ENCODE measurements at places on chromosomes 2 and 18.

DNA sequence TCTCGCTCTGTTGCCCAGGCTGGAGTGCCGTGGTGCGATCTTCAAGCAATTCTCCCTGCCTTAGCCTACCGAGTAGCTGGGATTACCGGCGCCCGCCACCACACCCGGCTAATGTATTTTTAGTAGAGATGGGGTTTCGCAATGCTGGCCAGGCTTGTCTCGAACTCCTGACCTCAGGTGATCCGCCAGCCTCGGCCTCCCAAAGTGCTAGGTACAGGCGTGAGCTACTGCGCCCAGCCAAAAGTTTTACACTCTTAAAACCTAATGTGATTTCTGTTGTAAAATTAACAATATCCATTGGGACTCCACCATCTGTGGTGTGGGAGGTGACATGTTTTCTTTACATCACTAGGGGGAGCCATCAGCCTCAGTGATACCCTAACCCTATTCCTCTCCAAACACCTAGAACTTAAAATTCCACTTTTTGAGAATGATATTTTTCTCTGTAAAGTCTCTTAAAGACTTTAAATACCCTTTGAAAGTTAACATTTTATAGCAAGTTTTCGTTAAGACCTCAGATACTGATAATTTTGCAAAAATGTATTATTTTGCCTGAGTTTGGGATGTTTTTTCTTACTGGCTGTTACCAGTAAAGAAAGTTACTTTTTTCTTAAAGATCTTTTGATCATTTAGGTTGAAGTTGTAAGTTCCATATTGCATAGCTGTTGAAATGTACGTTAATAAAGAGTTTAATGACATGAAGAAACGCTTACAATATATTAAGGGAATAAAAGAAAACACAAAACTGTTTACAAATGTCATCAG, 11.6 kb upstream of the EIF2AK2 start:
- DNase-seq: peak; percentile 31

DNA sequence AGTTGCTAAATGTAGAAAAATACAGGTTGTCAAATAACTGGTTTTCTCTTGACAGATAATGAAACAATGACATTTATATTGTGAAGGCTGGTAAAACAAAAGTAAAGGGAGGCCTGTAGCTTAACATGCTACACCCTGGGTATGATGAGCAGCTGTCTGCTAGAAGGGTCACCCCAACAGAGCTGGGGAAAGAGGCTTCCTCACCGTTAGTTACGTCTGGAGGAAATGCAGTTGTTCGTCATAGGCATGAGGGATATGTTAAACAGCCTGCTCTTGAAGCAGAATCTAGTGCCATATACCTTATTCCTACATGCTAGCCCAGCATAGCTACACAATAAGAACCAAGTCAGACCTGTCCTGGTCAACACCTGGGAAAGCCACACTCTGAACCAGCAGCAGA, 49.9 kb downstream of the LPIN2 start:
- DNase-seq: no peak

- no peak for DNase-seq
These were observed 34.9 kb downstream of the GPD2 start for GRCh38 chr2:156470975-156471583.

- DNase-seq: peak; percentile 48
These were observed 59.0 kb downstream of the TPGS2 start for GRCh38 chr18:36769611-36770314.

- DNase-seq: no peak
These were observed 28.2 kb downstream of the ACMSD start for GRCh38 chr2:134866498-134867099.

DNA sequence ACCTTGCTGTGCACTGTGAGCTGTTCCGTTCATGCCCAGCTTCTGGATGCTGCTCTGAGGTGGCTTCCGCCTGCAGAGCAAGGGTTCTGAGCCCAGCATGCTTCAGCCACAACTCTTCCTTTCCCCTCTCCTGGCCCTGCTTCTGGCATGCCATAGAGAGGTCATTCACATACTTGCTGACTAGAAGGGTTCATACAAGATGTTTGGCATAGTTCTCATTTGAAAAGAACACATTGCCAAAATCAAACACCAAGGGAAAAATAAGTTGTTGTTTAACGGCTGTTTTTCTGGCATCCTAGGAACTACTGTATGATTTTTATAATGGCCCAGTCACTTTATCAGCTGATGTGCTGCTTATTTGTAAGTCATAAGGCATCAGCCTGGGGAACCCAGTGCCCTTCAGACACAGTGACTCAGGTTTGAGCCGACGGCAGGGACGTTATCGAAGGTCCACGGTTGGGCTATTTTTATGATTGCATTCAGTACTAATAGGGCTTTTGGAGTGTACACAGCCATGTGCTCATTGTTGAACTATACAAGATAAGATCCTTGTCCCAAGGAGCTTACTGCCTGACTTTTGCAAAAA, 53.9 kb upstream of the CTAGE1 start:
- no peak for DNase-seq

- no peak for DNase-seq
These were observed 30.2 kb upstream of the FAHD2A start for GRCh38 chr2:95372216-95372829.

DNA sequence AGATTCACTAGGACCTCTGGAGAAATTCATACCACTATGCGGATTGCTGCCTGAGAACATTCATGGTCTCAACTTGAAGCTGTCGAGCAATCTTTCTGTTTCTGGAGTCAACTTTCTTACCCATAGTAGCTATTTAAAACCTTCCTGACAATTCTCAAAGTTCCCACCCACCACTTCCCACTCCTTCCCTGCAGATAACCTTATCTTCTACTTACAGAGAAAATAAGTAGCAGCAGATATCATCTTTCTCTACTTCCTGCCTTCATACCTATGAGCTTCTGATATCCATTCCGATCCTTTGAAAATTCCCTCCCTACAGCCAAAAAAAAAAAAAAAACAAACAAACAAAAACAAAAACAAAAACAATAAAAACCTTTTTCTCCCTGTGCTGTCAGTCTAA, 81.2 kb upstream of the CYRIA start:
- no peak for DNase-seq
